D341Med (cell line): ENCODE measurements at places on chromosomes 5 and 9.

DNA sequence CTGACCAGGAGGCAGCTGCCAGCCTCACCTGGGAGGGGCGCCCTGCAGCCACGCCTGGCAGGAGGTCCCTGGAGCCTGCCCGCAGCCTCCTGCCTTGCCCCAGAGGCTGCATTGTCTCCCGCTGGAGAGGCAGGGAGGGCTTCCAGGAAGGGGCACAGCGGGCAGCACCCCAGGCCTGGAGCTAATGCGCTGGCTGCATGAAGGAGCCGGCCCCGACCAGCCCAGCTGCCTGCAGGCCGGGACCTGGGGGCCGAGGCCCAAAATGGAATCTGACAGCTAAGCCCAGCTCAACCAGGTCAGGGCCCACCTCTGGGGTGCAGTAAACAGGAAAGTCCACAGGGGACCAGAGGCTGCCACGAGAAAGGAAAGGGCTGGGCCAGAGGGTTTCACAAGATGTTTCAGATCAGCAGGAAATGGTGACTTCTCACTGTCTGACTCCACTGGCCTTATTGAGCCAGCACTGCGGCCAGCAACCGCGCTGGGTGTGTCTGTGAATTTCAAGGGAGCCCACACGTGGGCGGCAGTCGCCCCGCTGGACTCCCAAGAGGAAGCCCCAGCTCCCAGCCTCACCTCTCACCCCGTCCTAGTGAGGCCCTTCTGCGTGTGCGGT, 18.6 kb upstream of the NOTCH1 start:
- no peak for DNase-seq

GRCh38 chr5:92944903-92945604, 636.0 kb downstream of the NR2F1-AS1 start:
- no peak for DNase-seq

DNA sequence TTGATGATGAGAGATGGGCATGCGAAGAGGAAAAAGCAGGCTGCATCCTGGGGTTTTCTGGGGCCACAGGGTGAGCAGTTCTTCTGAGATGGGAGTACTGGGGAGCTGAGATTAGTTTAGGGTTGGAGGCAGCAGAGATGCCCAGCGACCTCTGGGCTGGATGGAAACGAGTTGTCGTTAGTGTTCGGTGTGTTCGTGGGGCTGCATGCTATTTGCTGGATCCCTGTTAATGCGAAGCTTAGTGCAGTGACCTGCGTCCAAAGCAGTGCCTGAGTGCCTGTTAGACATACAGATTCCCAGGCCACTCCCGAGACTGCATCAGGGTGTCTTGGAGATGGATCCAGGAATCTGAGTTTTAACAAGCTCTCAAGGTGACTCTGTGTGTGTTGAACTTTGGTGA, 201.3 kb downstream of the CACNA1B start:
- DNase-seq = no peak

DNA sequence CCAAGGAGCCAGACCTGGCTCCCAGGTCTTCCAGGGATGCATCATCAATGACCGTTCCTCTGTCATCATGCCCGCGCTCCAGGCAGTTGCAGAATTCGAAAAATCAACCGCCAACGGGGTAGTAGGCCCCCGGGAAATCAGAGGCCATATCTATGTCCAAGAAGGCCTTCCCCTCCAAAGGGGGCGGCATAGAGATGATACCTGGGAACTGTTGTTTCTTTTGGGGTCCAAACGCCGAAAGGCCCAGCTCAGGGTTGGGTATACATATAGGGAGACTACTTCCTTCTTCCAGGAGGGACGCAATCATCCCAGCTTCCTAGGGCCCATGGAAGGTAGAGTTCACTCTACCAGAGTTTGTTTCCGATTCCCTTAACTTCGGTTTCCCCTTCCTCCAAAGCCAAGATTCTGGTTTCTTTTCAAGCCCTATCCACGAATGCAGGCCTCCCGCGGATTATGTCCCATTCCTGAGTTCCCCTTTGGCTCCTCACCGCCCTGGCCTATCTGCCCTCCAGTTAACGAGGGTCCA, 754 bp downstream of the DCAF12 start:
- peak; percentile 41 for DNase-seq

- DNase-seq = no peak
Measured at GRCh38 chr9:129141066-129142041, 30.1 kb downstream of the PTPA start.

GRCh38 chr5:122332599-122333555, 20.8 kb downstream of the SNCAIP start:
- DNase-seq = no peak

DNA sequence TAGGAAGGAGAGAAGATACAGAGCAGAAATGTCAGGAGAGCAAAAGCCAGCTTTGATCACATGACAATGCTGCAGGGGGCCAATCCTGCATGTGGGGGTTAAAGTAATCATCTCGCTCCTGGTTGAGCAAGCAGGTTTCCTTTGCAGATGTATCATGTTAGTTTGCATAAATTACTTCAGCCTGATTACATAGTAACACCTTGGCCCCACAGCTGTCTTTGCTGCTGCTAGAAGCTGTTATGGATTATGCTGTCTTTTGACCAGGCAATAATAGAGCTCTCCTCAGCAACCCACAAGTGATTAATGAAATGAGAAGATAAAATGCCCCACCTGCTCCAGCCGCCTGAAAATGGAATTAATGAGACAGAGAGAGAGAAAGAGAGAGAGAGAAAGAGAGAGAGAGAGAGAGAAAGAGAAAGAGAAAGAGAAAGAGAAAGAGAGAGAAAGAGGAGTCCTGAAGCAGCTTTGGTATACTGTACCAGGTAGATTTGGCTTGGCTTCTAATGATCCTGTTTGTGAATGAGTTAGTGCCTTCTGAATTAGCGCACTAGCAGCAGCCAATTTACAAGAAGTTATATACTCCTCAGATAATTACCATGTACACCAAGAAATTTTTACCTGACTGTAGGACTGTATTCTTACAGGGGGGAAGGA, 174.3 kb upstream of the RORB start:
- peak; percentile 35 for DNase-seq

DNA sequence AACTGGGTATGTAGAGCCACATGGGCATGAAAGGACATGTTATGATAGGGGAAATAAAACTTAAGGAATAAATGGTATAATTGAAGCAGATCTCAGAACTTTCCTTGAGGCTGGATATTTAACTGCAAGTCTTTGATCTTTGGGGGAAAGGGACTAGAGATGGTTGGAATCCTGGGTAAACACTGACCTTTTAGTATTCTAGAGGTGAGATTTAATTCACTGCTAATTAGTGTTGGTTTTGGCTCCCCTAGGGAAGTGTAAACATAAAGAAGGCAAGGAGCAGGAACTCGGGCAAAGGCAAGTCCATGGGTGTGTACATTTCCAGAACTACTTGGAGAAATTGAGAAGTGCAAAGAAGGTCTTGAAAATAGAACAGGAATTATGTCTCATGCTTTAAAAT, 16.6 kb downstream of the NIM1K start:
- no peak for DNase-seq
